Ecto neural progenitor cell (in vitro differentiated cells): ENCODE measurements at places on chromosomes 2 and 18.

GRCh38 chr2:225737556-225737955 lies 338.0 kb downstream of the NYAP2 start:
- DNase-seq, result no peak

GRCh38 chr2:222568865-222569264 lies 87.0 kb downstream of the FARSB start:
- DNase-seq, result no peak

- DNase-seq, result no peak
These were observed 72.6 kb upstream of the NOL4 start for GRCh38 chr18:34297287-34297686.

GRCh38 chr2:88537640-88538039 lies 85.1 kb upstream of the FOXI3 start:
- no peak for DNase-seq

GRCh38 chr2:240399419-240400324 lies 35.8 kb upstream of the GPC1 start:
- peak; percentile 44 for DNase-seq

GRCh38 chr2:34995196-34995595 lies 1360.4 kb upstream of the CRIM1 start:
- DNase-seq, result no peak

DNA sequence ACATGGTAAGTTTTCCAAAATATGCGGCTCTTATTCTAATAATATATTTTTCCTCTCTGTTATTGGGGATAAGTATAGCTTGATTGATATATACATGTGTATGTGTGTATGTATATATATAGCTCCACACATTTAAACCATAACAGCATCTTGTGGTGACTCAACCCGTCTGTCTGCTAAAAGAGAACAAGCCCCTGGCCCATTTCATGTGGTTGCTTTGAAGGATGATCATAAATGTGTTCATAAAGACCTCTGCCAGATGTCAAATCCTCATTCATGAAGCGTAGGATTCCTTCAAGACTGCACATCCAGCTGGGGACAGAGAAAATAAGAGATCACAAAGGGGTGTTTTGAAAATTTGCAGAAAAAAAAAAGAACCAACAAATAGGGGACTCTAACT lies 79.3 kb downstream of the RHOB start:
- no peak for DNase-seq

- DNase-seq, result no peak
These were observed 768.9 kb upstream of the KLHL29 start for GRCh38 chr2:22616031-22616430.

DNA sequence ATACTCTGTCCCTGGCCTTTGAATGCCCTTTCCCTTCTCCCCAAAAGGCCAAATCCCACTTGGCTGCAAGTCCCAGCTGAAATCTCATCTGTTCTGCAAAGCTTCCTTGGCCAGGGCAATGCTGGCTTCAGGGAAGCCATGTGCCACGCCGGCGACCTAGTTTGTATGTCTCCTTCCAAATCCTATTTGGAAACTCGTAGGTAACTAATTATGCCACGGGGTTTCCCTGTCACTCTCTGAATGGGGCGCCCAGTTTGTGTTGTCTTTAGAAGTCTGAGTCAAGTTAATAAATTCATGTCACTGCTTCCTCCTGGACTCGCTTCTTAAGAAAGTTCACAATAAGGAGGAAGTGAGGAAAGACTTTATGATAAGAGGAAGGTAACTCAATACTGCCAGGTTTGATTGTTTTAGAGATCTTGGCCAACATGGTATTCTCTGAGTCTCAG lies 19.1 kb downstream of the FHL2 start:
- DNase-seq, result no peak

GRCh38 chr2:103219398-103219797 lies 457.6 kb downstream of the TMEM182 start:
- DNase-seq, result no peak

DNA sequence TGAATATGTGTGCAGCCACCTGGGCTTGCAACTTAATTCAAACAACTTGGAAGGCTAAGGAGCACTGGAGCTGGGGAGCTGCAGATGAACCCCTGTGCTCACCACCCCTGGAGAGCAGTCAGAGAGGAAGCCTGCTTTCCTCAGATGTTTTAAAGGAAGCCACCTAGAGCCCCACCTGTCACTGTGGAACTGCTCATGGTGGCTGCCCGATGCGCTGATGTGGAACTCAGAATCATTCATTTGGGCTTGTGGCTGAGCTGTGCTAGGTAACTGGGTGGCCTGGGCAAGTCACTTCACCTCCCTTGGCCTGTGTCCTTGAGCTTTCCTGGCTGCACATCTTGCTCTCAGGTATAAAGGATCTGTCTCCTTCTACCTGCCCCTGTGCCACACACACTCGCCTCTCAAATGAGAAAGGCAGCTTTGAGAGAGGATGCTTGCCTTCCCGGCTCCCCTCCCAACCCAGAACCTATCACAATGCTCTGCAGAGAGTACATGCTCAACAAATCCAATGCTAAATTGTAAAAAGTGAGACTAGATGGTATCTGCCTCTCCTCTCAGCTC lies 41.3 kb downstream of the BCL11A start:
- DNase-seq, result no peak

GRCh38 chr18:24516261-24516660 lies 55.8 kb downstream of the HRH4 start:
- DNase-seq, result no peak

DNA sequence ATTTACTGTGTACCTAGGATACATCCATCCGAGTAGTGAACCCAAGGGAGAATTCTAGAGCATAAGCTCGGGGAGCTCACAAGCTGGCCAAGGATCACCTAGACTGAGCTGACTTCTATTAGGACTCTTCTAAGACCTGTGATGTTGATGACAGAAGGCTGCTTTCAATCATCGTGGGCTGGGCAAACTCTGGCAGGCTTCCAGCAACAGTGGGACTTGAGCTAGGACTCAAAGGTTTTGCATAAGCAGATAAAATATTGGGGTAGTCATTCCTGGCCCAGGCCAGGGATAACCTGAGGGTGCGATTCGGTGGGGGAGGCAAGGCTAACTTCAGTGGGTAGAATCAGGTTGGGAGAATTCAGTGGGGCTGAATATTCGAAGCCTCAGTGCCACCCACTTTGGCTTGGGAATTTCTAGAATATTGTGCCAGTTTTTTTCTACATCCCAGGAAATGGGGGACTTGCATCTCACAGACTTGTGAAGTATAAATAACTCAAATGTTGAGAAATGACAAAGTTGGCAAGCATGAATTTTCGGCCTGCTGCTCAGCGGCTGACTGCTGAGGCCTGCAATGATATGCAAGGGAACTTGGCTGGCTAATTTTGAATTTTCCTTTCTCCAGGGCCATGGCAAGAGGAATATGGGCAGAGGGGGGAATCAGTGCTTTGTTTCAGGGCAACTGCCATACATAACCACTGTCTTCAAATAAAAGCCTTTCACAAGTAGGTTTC lies 274.3 kb downstream of the PRKCE start:
- no peak for DNase-seq

- no peak for DNase-seq
These were observed 261.6 kb downstream of the ZNF516 start for GRCh38 chr18:76233406-76233805.

GRCh38 chr2:235898766-235899165 lies 269.4 kb downstream of the GBX2 start:
- DNase-seq, result peak; percentile 11

- DNase-seq, result no peak
These were observed 2.9 kb downstream of the DDX1 start for GRCh38 chr2:15594291-15595256.

DNA sequence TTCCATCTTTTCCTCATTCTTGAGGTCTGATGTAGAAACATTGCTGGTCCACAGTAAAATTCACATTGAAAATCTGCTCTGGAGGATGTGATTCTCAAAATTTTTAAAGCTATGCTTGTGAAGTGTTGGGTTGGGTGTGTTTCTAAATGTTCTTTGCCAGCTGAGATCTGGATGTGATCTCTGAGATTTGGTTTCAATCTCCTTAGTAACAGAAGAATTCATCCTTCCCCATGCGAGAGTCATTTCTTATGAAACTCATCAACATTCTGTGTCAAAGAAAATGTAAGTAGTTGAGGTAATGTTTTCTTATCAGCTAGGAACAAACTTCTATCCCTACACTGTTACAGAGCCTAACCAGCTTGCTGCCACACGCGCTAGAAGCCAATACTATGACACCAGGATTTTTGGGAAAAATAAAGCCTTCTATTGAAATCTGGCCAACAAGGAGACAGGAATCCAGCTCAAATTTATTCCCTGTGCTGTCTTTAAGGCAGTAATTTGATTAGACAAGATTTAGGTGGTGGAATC lies 134.9 kb downstream of the PTH2R start:
- no peak for DNase-seq

DNA sequence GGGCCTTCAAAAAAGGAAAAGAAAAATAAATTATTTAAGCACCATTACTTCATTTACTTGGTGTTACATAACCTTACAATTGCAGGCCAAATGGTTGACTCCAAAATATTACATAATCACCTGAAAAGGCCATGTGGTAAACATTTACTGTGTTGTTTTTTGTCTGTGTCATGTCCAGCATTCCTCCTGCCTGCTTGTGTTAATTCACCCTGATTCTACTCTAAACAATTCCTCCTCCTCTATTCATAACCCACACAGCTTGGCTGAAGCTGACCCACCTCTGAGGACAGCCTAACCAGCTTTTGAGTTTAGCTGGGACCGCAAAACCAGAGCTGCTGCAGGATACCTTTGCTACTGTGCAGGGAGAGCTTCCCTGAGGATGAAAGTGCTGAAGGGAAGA lies 35.4 kb downstream of the TMX3 start:
- DNase-seq, result no peak

DNA sequence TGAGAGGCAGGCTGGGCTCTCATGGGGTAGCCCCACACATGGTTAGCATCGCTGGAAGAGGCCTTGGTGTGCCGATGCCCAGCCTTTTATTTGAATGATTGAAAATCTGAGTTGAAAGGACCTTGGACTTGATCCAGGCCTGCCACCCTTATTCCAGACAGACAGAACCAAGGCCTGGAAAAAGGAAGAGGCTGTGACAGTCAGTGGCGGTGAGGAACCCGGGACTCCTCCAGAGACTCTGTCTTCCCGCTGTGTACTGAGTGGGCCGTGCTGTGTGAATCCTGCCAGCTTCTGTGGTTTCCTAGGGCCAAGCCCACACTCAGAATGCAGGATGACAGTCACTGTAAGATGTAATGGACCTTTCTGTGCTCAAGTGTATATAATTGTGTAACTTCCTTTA lies 218.5 kb downstream of the LDLRAD4 start:
- DNase-seq, result no peak

- peak; percentile 66 for DNase-seq
These were observed 2.6 kb downstream of the ADCYAP1 start for GRCh38 chr18:907115-907884.

GRCh38 chr2:13240061-13240460 lies 523.3 kb downstream of the TRIB2 start:
- DNase-seq, result no peak

GRCh38 chr2:158024288-158024898 lies 77.3 kb upstream of the UPP2 start:
- DNase-seq, result no peak

- DNase-seq, result no peak
These were observed 754.0 kb upstream of the SOX11 start for GRCh38 chr2:4938206-4938605.

DNA sequence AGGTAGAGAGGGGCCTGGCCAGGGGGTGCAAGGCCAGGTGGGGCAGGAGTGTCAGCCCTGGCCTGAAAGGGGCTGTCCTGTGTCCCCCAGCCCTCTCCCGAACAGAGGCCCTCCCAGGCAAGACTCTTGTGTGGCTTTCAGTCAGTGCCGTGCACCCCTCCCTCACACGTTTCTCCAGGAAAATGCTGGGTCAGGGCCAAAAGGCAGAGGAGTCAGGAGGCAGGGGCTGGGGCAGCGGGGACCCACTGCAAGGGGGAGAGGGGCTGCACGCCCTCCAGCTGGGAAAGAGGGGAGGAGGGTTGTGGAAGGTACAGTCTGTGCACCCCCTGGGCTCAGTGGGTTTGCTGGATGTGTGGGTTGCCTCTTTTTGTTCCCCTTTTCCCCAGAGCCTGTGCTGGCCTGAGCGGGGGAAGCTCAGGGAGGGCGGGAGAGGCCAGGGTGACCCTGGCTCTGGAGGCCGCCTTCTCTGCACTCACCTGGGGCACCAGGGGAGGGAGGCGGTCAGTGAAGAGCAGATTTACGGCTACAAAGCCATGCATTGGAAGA lies 4.1 kb downstream of the KCNF1 start:
- DNase-seq, result peak; percentile 41

GRCh38 chr18:79597831-79598632 lies 81.6 kb upstream of the CTDP1 start:
- DNase-seq, result no peak

- DNase-seq, result no peak
These were observed 768 bp upstream of the CYBRD1 start for GRCh38 chr2:171521361-171522051.

DNA sequence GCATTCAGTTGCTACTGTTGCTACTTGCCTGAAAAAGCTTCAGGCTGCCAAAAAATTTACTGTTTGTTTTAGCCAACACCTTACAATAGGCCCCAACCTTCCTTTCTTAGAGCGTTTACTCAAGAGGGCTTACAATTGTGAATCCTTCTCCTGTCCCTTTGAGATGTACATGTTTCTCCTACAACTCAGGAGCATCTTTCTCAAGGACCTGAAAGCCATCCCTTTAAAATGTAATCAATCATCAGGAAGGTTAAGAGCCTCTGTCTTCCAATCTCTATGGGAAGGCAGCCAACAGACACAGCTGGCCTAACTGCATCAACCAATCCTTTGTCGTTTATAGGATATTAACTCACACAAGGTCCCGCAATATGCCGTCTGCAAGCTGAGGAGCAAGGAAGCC lies 3.4 kb upstream of the IER3IP1 start:
- DNase-seq, result no peak

GRCh38 chr2:196448407-196449079 lies 191.0 kb upstream of the CCDC150 start:
- no peak for DNase-seq

GRCh38 chr18:57466307-57466706 lies 31.1 kb downstream of the ONECUT2 start:
- DNase-seq, result no peak

DNA sequence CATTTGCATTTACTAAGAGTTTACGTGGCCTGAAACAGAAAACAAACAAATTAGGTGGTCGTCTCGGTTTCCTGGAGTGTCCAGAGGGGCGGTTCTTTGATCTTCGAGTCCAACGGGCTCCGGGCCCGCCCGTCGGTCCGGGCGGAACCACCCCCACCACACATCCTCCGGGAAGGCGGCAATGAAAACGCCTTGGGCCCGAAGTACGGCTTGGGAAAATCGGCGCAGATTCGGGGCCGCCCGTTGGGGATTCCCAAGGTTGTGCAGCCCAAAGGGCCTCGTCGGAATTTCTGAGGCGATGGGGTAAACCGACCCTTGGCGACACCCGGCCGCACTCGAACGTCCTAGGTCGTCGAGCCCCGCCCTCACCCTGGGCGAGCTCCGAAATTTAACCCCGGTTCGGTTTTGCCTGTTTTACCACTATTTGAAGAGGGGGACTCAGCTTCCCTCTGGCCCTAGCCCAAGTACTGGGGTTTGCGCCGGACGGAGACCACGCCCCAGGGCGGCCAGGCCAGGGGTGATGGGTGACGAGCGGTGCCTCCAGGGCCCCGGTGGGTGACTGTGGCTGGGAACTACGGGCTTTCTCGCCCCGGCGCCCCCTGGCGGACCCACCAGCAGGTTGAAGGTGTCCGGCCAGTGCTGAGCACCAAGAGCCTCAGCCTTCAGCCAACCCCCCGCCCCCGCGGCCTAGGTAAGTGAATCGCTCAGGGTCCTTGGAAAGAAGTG lies 1.9 kb upstream of the CFAP53 start:
- DNase-seq, result peak; percentile 91

GRCh38 chr2:237675316-237675715 lies 47.9 kb downstream of the LRRFIP1 start:
- no peak for DNase-seq
